CD14-positive monocyte (primary cell): ENCODE measurements at places on chromosomes 3 and 15. TPM values are rescaled to one million over a fixed set of nuclear protein-coding genes. Genes with fewer than 3 reads are reported as not detected.

- no peak for DNase-seq
Measured at GRCh38 chr15:41870689-41871081, 23.2 kb downstream of the SPTBN5 start.

Gene CCR3
- 0.74 TPM for polyA plus RNA-seq

Gene SLC28A1
- polyA plus RNA-seq = not detected in 2 replicates

Gene PIF1
- polyA plus RNA-seq = 0.43 and 0.79 TPM in 2 replicates

DNA sequence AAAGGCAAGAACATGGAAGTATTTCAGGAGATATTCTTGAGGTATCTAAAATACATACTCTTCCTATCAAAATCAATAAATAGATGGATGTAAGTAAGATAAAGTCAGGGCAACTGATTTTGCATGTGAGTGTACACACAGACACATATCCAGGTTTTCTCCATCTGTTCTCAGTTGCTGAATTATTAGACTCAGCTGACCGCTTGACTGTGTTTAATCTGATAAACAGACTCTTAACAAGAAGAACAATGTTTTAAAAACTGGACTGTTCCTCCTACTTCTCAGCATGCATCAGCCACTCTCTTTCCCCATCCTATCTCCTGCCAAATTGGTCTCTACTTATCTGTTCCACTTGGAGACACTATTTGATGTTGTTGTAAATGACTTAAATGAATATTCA, 73.5 kb downstream of the GOLGA8G start:
- no peak for DNase-seq

GRCh38 chr3:13092621-13093617, 19.7 kb upstream of the IQSEC1 start:
- DNase-seq = no peak

GRCh38 chr3:117630469-117630868, 920.9 kb downstream of the TUSC7 start:
- DNase-seq = no peak

Gene PPP2R3A
- 0.05 and 0.15 TPM in 2 replicates for polyA plus RNA-seq

DNA sequence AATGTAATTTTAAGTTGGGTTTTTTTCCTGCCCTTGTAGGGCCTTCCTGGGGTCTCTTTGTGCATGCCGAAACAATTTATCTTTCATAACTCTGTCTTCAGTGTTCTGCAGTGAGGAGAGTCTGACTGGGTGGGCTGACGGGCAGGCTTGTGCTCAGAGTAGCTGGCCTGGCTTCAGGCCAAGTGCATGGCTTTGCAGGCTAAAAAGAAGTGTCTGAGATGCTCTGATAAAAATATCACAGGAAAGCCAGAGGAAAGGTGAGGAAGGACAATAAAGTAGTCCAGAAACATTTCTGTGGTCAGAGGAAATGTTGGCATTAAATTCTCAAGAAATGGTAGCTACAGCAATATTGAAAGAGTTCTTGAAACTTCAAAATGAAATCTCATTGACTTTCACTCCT, 25.5 kb downstream of the ST3GAL6 start:
- DNase-seq = no peak

Gene AVEN
- 3.4 TPM for polyA plus RNA-seq
